ENCODE measurements at places on chromosomes 2 and 18.

DNA sequence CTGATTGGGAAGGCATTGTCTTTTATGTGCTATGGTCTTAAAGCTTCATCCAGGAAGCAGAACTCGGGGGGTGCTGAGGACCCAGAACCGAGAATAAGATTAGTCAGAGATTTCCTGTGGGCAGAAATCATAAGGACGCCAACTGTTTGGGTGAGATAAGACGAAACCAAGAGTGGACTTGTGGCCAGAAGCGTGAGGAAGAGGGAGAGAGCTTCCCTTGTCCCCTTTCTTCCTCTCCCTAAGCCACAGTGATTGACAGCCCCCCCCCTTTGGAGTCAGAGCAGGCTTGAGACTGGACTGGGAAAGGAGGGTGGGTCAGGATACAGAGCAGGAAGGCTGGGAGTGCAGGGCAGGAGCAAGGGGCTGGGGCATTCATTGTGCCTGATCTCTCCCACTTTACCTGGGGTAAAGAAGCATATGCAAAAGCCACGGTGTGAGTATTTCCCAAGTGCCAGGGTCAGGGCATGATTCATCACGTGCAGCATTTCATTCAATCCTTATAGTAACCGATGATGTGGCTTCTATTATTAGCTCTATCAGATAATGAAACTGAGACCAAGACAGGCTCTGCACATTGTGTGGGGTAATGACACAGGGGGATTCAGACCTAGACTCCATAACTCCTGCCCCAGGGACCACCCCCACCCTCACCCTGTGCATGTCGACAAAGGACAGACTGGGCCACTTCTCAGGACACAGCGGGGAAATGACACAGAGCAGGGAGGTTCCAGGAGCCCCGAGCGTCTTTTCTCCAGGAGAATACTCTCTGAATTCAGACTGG lies 3.0 kb upstream of the IL1RN start:
- DNase-seq, result no peak

DNA sequence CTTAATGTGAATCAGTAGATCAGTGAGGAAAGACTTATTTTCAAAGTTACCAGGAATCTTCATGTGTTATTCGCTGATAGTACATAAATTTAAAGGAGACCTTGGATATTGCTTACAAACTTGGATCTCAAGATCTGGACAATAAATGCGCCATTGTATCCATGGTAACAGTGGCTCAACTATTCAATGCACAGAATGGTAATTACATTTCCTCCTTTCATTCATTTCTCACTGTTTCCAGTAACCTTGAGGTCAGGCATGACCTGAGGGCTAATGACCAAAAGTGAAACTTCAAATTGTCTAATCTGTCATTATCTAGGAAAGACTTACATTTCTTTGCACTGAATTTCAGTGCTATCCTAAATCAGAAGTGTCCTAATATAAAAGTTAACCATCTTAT lies 8.1 kb downstream of the LRP2 start:
- DNase-seq, result no peak

DNA sequence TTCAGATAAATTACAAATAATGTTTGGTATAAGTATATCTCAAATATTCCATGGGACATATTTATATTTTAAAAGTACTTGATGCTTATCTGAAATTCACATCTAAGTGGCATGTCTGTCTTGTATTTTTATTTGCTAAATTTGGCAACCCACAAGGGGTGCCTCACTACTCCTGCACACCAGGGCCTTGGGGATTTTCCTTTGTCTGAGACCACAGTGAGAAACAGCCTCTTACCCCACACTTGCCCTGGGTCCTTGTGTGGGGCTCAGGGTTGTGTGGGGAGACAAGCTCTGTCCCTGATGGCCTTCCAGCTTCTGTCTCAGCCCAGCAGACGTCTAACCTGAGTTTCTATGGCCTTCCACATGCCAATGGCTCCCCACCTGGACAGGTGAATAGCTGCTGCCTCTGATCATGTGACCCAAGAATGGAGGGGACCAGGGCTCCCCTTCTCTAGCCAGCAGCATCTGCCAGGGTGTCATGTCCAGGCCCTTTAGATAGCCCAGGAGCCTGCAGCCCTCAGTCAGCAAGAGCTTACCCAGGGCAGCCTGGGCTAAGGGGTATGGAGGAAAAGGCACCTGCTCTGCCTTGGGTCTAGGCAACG lies 49.5 kb upstream of the MRPL33 start:
- DNase-seq, result no peak

DNA sequence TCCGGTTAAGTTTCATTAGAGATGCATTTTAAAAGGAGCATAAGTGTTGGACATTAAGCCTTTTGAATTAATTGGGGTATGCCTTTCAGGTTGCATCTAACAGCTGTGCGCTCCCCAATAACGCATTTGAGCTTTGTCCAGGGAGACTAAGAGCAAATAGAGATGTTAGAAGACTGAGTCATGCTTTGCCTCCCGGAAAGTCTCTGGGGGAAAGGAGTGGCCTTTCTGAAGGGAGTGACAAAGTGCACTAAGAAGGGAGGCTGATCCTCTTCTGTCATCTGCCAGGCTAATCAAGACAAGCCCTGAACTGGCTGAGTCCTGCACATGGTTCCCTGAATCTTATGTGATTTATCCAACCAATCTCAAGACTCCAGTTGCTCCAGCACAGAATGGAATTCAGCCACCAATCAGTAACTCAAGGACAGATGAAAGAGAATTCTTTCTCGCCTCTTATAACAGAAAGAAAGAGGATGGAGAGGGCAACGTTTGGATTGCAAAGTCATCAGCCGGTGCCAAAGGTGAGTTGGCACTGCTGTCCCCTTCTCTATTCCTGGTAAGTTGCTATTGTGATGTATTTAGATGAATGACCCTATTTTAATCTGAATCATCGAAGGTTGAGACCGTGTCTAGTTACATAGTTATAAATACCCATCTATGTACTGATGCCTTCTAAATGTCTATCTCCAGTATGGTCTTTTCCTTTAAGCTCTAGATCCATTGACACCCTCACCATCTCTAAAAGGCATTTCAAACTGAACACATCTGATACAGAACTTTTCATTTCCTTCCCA lies 12.1 kb downstream of the TTL start:
- no peak for DNase-seq

- DNase-seq, result peak; percentile 24
These were observed 50.7 kb downstream of the SLC14A2 start for GRCh38 chr18:45666006-45666405.

DNA sequence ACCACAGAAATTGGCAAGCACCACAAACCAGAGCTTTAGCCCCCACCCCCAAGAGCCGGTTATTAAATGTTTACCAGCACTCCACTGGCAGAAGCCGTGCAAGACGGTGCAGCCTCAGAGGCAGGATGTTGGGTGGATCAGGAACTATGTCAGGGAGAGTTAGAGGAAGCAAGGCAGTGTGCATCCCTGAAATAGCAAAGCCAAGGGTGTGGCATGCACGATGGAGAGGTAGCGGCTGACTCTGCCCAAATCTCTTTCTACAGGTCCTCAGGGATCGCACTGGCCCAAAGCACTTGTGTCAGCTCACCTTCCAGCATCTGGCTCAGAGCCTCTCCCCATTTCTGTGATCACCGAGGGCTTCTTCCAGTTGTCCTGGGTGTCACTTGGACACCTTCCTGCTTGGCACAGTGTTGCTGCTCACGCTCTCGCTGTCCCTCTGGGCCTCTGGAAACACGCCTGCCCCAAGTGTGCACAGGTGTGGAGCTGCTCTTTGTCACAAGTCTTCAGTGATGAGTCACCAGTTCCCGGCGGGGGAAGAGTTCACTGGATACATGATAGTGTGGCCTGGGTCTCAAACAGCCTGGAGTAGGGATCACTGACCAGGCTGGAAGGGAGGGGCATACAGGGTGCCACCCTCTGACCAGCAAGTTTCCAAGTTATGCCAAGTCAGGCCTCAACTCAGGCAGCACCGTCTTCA lies 17.3 kb upstream of the B3GNT7 start:
- no peak for DNase-seq

DNA sequence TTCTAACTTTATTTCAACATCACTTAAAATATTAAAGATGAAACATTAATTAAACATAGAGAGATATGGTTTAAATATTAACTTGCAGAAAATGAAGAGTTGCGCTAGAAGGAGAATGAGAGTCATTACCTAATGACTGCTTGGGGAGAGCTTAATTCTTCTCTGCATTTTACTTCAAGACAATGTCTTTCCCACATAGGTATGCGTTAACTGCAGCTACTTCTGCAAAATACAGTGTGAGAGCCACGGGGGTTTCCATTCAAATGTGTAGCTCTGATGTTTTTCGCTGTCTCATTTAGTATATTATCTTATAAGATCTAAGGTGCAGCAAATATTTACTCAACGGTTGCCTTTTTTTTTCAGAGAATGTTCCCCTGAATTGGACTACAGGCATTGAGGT lies 126.7 kb downstream of the TMX3 start:
- DNase-seq, result no peak

GRCh38 chr2:218387369-218388194 lies 5.5 kb downstream of the SLC11A1 start:
- no peak for DNase-seq

GRCh38 chr18:14914121-14914520 lies 166.1 kb downstream of the ANKRD30B start:
- no peak for DNase-seq

DNA sequence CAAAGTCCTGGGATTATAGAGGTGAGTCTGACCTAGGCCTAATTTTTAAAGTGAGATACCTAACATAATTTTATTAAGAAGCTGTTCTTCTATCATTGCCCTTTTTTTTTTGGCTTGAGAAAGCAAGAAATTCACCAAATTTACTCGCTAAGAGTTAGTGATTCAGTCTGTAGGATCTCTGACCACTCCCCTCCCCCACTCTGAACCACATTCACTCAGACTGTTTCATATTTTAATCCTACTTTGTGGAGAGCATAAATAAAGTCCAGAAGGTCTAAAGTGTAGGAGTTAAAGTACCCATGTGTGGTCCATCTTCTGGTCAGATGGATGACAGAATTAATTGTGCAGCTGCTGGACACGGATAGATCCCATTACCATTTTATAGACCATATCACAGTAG lies 115.8 kb upstream of the MGAT5 start:
- DNase-seq, result no peak

GRCh38 chr18:36325846-36326245 lies 28.3 kb downstream of the FHOD3 start:
- DNase-seq, result no peak

DNA sequence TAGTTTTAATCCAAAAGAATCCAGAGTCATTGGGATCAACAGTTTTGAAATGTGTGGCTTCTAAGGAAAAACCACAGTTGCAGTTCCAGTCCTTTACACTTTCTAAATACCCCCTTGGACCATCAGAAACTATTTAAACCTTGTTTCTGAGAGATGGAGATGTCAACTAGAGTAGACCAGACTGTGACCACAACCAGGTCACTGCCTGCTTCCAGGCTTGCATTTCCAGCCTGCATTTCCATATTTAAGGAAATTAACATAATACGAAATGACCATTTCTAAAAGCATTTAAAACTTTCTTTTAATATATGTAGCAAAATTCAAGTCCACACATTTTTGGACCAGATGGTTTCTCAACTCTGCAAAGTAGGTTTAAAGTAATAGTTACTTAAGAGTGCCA lies 38.4 kb downstream of the ADD2 start:
- DNase-seq, result no peak

DNA sequence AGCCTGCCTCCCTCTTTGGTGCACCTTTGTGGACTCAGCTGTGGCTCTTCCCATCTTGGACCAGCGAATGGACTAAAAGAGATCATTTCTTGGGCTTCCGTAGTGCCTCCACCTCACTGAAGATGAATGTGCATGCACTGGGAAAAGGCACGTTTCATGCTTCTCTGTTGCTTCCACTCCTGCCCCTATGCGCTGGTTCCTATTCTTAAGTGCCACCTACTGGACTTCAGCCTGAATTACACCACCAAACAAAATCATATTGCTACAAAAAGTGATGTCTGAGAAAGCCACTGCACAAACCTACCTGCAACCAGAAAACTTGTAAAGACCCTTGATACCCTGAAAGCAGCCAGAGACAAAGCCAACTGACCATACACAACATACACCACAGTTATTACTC lies 695.6 kb downstream of the TSN start:
- DNase-seq, result no peak

DNA sequence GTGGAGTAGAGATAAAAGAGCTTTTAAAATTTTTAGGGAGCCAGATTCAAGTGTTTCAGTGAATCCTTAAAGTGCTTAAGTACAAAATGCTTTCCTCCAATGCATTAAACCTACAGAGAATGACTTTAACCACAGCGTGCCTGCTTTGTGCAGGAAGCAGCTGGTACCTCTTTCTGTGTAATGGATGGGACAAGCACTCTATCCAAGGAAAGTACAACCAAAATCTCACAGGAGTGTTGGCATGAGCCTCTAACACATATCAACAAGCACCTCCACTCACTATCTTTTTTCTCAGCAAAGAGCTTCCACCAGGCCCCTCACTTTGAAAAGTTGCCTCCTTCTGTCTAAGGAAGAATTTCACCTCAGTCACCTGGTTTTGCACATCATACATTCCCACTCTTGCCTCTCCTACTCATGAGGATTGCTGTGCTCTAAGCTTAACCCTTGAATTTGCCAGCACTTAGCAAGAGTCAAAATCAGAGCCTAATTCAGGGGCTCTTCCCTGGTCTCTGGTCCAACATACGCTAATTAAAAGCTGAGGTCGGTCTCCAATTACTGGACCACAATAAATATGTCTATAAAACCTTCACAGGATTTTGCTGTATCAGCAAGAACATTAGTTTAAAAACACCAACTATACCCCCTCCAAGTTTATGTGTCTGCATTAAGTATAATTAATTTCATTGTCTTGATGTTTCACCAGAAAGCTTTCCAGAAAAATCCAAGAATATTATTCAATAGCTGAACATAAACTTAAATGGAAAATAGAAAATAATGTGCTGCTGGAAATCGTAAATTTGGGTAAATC lies 68.9 kb downstream of the ZNF521 start:
- no peak for DNase-seq

GRCh38 chr2:155035308-155035707 lies 336.8 kb downstream of the KCNJ3 start:
- no peak for DNase-seq

DNA sequence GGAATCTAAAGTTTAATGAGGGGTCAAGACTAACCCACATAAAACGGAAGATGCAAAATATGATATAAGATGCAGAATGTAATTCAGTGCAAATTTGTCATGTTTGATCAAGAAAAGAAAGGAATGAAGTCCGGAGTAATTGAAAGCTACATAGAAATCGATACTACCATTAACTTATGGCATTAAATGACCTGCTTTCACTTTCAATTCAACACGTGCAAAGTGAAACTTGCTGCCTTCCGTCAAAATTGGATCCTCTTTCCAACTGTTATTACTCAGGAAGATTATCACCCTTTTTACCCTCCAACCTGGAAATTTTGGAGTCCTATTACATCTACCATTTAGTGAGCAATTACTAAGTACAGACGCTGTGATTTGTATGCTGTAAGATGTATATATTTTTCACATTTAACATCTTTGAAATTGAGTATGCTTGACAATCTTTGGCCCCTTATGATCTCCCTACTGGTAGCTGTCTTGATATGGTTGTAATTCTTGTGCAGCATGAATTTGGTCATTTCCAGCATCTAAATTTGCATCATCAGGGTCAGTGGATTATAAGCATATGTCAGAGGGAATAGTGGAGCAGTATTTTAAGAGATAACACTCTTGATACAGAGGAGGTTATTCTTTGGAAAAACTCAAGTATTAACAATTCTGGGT lies 18.6 kb downstream of the UNC80 start:
- DNase-seq, result peak; percentile 28

Measured in CD4-positive, alpha-beta T cell treated with Interleukin-17A for 1 hour (primary cell).